ENCODE measurements at places on chromosomes 2 and 18.
A peak's percentile ranks its signal among the peaks of the same experiment; 100 is the strongest.

GRCh38 chr2:32289165-32289999 lies 11.7 kb downstream of the YIPF4 start:
- DNase-seq, result no peak

DNA sequence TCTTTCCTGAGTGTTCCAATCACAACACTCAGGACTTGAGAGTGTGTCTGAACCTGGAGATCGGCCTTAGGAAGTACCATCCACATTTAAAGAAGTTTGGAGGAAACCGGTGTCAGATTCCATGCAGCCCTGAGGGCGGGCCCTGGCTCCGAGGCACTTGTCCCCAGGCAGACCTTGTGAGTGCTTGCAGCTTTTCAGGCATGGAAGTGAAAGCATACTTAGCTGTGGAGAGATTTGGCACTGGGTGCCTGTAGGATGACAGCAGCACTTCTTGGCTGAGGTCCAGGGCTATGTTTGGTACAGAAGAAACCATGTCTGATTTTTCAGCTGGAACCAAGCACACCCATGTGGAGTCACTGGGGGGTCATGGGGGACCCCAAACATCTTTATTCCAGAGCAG lies 230.8 kb downstream of the SEPTIN10 start:
- DNase-seq, result peak; percentile 87

DNA sequence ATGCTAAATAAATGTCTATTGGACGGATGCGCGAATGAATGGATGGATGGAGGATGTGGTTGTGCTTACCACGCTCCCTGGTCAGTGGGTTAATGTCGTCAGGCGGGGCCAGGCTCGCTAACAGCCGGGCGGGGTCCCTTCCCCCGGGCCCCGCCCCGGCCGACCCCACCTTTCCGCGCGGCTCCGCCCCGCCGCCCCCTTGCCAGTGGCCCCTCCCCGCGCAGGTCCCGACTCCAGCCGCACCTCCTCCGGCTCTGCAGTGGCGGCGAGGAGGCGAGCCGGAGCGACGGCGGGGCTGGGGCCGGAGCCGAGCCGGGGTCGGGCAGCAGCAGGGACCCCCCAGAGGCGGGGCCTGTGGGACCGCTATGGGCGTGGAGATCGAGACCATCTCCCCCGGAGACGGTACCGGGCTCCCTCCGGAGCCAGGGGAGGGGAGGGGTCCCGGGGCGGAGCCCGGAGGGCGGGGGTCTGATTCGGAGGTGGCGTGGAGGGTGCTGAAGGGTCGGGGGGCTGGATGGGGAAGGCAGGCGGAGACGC lies at the start of gene FKBP1B:
FKBP1B (plus strand) TSS at position 257 of the 537 bp plus-strand sequence; CDS start at position 366, 109 bp downstream.
- no peak for DNase-seq

GRCh38 chr2:99555404-99555803 lies 65.6 kb upstream of the REV1 start:
- DNase-seq, result no peak

GRCh38 chr18:3058328-3059191 lies 45.6 kb upstream of the LPIN2 start:
- DNase-seq, result no peak

DNA sequence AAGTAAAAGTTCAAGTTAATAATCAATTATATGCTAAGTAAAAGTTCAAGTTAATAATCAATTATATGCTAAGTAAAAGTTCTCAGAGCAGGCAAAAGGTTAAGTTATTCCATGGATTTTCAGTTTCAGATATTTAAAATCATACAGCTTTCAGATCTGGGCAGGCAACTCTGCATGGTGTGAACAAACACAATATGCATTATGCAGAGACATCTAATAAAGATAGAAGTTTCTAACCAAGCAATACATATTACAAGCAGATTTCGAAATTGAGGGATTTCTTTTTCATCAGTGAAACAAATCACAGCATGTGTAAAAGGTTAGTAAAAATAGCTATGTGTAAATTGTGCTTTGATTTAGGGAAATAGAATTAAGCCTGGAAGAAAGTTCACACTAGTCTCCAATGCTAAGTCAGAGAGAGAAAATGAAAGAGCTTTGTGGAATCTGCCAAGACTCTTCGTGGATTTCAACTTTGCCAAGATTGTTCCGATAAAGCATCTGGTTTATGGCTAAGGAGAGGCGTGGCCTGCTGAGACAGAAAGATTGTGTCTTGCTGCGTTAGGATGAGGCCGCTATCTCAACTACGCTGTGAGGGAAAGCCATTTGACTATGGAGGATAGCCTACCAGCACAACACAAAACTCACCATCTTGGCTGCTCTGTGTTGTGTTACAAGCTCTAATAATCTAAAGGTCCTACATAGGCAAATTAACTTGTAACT lies 60.1 kb upstream of the SLC16A14 start:
- no peak for DNase-seq

DNA sequence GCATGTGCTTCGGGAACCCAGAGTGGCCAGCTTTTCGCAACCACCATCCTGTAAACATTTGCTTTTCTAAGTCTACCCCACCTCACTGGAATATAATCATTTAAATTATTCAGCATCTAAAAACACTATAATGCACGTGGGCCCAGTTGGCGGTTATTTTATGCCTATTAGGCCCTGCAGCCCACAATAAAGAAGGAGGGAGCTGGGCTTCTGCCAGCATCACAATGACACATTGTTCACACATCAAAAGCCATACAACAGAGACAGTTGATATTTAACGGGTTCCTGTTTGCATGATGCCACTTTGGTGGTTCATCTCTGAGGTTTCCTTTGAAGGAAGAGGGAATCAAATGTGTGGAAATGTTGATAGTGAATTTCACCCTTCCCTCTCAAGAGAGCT lies 916.0 kb upstream of the CELF4 start:
- DNase-seq, result no peak

DNA sequence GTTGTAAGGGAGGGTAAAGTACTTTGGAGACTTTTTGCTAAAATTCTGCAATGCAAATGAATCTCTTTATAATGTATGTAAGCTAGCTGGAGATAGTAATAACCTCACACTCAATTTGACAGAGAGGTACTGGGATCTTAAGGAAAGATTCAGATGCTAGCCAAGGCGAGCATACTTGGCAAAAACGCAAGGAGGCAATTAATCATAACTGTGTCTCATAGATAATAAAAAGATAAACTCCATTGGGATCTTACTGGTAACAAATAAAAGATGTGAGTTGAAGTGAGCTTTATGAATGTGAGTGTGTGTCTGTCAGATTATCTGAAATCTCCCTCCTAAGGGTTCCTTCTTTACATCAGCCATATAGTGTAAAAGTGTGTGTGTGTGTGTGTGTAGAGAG lies 533.0 kb downstream of the TMX3 start:
- no peak for DNase-seq

GRCh38 chr2:159226608-159227385 lies 59.7 kb downstream of the WDSUB1 start:
- no peak for DNase-seq

DNA sequence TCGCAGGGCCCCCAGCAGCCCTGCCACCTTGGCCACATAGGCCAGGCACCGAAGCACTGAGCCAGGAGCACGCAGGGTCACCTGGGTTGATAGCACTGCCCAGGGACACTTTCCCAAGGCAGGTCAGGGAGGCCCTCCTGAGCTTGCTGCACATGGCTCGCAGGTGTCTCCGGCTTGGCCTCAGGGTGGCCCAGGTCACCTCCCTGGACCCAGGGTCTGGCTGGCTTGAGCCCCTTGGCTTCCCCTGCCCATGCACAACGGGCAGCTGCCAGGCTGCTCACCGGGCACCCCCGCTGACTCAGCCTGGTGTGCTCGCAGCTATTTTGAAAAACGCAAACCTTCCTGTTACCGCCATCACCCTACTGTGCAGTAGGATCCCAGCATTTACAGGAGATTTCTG lies 502.3 kb downstream of the EIPR1 start:
- DNase-seq, result no peak

DNA sequence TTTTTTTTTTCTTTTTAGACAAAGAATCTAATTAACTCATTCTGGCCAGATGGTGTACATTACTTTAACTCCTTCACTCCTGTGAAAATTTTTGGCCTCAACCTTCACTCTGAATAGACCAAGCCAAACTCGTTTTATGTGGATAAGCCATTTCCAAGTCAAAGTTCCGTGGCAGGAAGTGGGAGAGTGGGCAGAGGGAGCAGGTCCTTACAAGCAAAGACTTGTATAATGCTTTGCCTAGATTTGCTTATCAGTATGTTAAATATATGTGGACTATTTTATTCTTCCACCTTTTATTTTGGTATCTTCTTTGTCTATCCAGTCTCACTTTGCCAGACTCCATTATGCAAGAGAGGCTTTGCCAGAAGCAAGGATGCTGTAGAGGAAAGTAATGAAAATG lies 178.1 kb upstream of the TNP1 start:
- DNase-seq, result no peak

- peak; percentile 38 for DNase-seq
These were observed 93.6 kb upstream of the FAM117B start for GRCh38 chr2:202541137-202541536.

DNA sequence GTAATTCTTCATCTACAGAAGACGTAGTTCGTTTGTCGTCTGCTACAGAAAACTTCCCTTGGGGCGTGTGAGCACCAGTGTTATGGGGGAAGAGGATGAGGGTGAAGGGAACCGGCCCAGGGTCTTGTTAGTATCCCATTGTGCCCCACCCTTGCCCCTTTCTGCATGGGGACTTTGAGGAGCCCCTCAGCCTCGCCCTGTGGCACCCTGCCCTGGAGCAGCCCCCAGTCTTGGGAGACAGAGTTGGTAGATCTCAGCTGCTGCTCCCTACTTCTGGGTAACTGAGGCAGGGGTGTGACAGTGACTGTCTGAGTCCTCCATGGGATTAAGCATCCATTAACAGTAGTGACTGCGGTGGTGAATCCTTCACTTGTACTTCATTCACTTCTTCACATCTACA lies 50.1 kb downstream of the RNF144A start:
- DNase-seq, result no peak

DNA sequence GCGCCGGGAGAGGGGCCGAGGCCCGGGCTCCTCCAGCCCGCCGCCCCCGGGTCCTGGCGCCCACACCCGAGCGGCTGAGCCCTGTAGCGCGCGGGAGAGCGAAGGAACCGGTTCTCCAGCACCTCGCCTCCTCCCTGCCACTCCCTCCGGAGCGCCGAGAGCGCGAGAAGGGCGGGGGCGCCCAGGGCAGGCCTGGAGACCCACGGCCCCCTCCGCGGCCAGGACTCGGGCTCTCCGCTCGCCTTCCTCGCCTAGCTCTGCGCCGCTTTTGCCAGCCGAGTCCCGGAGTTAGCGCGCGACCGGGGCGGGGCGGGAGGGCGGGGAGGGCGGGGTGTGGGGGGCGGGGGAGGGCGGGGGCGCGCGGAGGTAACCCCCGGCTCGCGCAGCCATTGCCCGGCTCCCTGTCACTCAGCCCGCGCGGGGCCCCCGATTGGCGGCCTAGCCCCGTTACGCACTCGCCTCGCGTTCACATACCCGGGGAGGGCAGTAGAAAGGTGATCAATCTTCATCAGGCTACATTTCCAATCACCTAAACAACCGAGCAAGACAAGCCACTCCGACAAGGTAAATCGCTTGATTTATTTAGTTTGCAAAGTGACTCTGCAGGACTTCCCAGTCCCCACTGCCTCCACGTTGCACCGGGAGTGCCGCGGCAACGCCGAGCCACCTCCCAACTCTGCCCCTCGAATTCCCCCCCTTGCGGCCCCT lies at the start of gene OTX1:
OTX1 (plus strand) TSS at position 497 of the 708 bp plus-strand sequence. CDS start 2,161 bp downstream, outside the sequence.
- peak; percentile 89 for DNase-seq

GRCh38 chr2:162581959-162582798 lies 238.2 kb downstream of the GCA start:
- DNase-seq, result peak; percentile 29

GRCh38 chr2:74424139-74424992 lies 2.8 kb downstream of the WDR54 start:
- no peak for DNase-seq

DNA sequence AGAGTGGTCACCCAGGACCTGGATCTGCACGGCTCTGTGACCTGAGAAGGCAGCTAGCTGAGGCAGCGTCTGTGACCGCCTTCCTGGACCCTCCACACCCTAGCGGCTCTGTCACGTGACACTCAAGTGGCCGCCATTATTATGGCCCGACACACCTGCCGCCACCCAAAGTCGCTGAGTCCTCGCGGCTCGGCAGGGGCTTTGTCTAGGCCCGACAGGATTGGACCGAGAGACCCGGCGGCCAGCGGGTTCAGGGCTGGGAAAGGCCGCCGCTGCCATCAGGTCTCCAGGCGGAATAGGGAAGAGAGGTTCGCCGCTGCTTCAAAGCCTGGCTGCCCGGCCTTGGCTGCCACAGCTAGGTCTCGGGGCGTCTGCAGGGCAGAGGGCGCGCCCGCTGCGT lies 1162.5 kb upstream of the LRRTM1 start:
- no peak for DNase-seq

- no peak for DNase-seq
These were observed 78.1 kb upstream of the LAPTM4A start for GRCh38 chr2:20129331-20130159.

DNA sequence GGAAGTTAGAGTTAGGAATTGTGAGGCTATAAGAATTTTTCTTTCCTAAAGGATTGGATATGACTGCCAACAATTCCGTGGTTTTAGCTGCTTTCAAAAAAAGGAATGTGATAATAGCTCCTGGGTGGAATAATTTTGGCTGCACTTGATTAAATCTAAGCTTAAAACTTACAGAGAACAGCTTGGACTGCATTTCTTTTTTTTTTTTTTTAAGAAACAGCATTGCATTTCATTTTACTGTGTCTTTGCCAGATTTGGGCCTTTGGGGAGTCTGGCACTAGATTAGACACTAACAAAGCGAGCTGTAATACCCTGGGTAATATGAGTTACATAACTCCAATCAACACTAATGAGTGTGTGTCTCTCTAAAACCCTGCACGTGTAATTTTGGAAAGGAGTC lies 37.8 kb upstream of the ZNF397 start:
- peak; percentile 66 for DNase-seq

DNA sequence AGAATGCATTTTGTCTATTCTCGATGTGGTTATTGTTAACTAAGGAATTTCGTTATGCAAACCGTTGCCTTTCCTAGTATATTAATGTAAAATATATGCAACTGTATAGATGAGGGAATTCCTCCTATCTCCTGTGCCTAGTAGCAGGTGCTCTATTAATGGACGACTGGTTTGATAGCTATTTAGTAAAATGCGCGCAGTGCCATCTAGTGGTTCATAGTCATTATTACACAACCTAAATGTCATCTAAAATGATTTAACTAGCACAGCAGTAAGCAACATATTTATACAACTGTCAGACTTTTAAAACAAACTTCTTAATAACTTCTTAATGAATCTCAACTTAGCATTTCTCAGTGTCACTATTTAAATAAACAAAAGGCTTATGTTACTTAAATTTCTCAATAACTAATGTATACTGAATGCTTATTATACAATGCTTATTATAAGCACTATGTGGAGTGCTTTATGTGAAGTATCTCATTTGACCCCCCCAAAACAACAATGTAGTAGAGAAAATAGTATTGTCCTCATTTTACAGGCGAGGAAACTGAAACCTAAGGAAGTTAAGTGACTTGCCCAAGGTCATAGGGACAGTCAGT lies 77.9 kb downstream of the DTNA start:
- DNase-seq, result peak; percentile 76

GRCh38 chr2:80968450-80968849 lies 663.9 kb upstream of the LRRTM1 start:
- DNase-seq, result no peak

- DNase-seq, result no peak
These were observed 68.8 kb downstream of the HNRNPLL start for GRCh38 chr2:38533757-38534545.
